Activated naive CD4-positive, alpha-beta T cell treated with anti-CD3 and anti-CD28 coated beads, Interleukin-2, amount 50 U/mL, for 72 hours (primary cell): ENCODE measurements at places on chromosomes 11 and 22.

DNA sequence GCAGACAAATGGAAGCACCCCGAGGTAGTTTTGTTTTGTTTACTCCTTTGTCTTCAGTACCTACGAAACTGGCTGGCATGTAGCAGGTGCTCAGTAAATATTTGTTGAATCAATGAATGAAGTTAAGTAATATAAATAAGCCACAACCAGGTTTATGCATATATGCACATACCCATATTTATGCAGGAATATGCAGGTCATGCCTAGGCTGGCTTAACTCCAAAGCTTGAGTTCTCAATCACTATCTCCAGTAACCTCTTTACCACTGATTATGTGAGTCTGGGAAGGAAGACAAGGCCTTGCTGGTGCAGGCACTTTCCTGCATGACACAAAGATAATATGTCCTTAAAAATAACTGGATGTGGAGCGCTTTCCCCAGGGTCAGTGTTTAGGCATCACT is 27.5 kb downstream of the ARL14EP start:
- no peak for DNase-seq

DNA sequence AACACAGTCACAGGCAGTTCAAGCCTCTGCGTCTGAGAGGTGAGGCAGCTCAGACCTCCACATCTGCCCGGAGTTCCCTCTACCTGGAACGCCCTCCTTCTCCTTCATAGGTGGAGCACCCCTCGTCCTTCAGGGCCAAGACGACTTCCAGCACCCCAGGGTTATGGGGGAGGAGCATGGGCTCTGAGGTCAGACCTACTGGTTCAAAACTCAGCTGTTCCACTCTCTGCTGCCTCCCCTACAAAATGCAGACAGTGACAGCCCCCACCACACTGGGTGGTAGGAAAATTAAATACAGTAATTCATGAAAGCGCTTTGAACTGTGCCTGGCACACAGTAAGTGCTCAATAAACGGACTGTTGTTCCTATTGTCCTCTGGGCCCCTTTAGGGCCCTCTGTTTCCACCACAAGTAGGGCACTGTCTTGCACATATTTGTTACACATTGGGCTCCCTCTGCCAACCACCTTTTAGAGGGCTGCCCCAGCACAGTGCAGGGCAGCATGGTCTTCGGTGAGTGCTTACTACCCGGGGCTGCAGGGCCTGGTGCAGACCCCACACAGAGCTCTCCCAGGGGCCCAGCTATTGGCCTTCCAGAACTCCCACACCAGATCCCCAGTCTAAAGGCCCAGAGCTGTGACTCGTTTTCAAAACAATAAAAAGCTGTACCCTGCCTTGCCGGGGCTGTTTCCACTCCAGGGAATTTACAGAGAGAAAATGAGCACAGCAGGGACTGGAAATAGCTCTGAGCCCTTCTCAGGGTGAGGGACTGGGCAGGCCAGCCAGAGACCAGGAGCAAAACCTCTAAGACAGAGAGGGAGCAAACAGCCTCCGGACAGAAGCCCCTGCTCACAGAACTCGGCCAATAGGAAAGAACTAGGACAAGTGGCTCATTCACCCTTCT is 2.5 kb downstream of the TMEM184B start:
- DNase-seq, result no peak

DNA sequence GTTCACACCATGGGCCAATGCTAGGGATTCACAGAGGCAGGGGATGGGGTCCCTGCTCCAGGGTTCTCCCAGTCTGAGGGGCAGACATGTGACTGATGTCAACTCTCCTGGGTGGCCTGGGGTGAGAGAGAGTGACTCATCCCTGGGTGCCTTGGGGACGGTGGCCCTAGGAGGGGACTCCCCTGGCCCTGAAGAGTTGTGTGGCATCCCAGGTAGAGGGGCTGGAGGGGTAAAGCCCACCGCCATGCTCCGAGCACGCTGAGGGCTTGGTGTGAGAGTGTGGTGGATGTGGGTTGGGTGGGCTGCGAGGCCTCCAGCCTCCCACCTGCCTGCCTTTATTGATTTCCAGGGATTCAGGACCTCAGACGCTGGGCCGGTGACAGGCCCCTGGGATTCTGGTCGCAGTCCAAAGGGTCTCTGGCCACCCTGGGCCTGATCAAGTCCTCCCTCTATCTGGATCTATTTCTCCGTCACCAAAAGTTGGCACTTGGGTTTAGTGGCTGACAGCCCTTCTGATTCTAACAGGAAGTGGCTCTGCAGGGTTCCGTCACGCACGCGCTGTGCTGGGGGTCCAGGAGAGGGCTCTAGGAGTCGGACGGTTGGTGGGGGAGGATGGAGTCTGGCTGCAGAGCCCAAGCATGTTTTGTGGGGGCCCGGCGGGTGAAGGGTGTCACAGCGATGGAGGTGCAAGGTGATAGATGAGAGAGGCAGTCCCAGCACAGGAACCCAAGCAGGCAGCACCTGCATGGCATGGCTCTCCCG is 27.3 kb upstream of the WNT7B start:
- DNase-seq, result no peak

DNA sequence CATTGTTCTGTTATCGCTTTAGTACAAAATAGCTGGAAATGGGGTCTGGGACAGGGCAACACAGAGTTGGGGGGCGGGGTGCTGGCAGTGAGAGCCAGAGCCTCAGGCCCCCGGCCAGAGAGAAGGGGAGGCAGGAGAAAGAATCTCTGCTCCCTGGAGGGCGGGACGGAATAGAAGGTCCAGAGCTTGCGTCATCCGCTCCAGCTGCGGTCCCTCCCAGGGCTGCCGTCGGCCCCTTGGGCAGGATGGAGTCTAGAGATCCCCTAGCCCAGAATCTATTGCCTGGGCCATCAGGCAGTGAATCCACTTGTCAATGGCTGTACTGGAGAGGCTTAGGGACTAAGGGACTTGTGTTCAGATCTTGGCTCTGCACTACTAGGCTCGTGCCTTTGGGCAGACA is 5.0 kb downstream of the TP53I11 start:
- DNase-seq, result no peak

DNA sequence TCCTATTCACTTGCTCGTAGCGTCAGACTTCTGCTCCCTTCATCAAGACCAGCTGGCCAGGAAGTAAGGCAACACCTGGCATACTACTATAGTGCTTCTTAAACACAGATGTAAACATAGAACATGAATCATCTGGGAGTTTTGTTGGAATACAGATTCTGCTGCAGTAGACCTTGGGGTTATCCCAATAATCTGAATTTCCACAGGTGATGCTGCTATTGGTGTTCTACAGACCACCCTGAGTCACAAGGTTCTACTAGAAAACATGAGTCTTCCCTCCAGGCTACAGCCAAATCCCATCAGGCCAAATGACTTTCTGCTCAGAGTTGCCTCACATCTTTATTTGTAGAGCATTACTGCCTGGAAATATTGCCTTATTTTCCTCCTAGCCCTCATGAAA is 175.2 kb downstream of the NELL1 start:
- DNase-seq, result no peak
